Stimulated activated CD4-positive, alpha-beta T cell treated with anti-CD3 and anti-CD28 coated beads, TNF-alpha, amount 100 ng/mL, for 24 hours (primary cell): ENCODE measurements at places on chromosomes 3 and 15.

DNA sequence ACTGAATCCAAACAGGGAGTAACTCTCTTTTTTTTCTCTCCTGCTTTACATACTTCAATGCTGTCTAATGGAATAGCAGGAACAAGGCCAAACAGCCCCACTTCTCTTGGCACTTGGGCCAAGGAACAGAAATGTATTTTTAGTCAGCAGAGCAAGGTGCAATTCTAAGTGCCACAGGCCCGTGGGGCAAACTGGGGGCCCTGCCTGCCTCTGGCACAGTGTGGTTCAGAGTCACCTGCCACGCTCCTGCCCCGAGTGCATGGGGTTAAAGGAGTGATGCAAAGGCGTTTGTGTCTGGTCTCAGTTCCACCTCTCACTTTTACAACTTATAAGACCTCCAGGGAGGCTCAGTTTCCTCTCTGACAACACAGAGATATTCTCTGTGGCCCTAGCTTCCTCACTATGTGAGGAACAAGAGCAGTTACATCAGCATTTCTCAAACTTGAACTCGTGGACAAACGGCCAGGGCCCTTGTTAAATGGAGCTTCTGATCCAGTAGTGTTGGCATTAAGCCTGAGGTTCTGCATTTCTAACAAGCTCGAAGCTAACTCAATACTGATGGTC is 51.3 kb downstream of the LRIG1 start:
- no peak for DNase-seq

DNA sequence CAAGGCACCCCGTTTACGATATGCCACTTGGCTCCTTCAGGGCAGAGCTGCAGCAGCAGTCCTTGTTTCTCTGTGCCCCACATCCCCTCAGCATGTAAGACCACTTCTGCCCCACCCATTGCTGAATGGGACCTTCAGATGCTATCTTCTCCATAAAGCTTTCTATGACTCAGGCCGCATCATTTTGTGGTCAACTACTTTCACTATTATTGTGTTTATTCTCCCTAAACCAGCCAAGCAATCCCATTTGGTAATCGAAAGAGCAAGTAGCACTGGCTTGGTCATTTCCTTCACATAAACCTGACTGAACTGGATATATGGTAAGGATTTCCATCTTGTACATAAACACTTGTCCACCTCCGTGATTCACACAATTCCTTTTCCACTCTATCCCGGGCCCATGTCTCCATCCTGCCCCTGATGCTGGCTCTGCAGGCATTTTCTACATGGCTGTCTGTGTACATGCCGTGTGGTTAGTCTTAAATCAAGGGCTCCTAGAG is 25.7 kb downstream of the LIPC start:
- DNase-seq, result no peak

GRCh38 chr3:14636496-14637087 is 15.0 kb upstream of the CCDC174 start:
- DNase-seq, result no peak

- peak; percentile 22 for DNase-seq
Observed at GRCh38 chr3:101849714-101850245, 466 bp downstream of the NFKBIZ start.

DNA sequence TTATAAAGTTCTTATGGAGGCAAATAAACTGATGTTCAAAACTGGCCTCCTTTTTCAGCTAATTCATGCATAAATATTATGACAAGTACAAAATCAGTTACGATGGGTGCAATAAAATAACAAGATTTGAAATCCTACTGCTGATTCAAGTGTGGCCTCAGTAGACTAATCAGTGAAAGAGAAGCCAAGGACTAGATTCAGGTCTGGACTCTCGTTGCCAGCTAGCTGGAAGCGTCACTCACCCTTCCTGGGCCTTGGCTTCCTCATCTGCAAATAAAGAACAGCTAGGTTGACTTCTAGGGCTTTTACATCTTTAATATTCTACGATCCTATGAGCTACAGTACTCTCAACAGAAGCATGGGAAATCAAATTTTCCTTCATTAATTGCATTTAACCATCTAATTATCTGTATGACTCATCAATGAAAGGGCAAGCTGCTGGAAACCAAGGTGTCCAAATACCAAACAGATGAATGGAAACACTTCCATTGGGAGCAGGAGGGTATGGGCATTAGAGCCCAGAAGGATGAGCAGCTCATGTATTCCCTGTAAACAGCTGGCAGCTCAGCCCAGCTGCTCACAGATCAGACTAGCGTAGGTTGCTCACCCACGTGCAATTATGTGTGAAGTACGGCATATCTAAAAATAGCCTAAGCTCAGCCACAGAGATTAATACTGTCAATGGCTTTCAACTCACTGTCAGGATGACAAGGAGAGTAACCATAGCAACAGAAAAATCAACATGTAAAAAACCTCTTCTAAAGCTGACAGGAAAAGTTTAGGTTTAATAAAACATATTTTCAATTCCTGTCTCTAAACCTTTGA is 294.8 kb downstream of the PLCL2 start:
- DNase-seq, result no peak

DNA sequence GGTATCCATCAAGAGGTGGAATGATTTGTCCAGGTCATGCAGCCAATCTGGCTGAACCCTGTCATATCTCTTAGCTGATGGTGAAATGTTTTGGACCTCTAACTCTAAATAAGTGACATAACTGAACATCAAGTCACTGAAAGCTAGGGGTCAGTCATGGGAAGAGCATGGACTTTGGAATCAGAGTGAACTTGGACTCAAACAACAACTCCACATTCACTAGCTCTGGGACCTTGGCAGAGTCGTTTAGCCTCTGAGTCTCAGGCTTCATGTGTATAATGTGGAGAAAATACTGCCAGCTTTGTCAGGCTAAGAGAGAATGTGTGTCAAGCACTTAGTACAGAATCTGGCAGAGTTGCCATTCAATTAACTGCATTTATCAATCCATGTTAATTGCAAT is 557.8 kb upstream of the CFAP20DC start:
- no peak for DNase-seq

DNA sequence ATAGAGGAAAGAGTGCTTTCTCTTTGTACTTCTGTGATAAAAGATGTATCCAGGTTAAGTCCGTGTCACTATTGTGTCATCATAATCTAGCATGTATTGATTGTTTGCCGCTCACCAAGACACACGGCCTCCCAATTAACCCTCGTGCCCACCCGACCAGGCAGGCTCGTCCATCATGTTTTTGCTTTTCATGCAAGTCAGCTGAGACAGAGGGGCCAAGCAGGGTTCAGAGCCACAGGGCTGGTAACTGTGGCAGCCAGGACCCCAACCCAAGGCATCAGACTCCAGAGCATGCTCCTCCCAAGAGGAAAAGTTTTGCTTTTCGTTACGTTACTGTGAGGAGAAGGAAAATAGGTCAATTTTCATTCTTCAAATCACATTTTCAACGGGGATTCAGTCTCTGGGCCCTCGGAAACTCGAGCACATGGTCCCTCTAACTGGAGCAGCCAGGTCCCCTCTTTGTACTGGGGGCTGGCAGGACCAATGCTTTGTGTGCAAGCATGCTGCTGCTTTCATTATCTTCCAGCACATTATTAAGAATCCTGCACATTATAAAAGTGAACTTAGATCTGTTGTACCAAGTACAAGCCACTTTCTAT is 161.1 kb upstream of the TOPAZ1 start:
- DNase-seq, result no peak

DNA sequence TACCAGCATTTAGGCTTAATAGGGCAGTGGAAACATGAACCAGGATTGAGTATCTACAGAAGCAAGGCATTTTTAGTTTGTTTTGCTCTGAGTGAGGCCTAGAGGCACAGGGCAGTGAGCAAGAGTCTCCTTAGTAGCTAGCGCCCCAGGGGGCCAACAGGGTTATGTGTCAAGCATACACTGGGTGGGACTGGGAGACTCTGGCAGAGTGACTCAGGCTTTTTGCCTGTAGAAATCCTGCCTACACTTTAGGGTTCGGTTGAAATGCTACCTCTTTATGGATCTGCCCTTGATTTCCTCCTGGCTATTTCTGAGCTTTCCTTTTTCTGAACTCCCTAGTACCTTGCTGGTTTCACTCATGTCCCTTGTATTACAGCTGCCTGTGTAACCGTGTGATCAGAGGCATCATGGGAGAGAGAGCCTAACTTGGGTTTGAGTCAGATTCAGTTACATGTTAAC is 72.2 kb downstream of the TOP2B start:
- DNase-seq, result no peak

GRCh38 chr15:72737061-72737460 is 46.5 kb downstream of the ADPGK start:
- DNase-seq, result no peak

- no peak for DNase-seq
Observed at GRCh38 chr3:169871129-169871886, 1.6 kb upstream of the LRRC31 start.

- no peak for DNase-seq
Observed at GRCh38 chr3:83065851-83066460, 1304.5 kb upstream of the GBE1 start.
